Right lung (tissue), 10 donors: ENCODE measurements at places on chromosomes 11 and 22.

DNA sequence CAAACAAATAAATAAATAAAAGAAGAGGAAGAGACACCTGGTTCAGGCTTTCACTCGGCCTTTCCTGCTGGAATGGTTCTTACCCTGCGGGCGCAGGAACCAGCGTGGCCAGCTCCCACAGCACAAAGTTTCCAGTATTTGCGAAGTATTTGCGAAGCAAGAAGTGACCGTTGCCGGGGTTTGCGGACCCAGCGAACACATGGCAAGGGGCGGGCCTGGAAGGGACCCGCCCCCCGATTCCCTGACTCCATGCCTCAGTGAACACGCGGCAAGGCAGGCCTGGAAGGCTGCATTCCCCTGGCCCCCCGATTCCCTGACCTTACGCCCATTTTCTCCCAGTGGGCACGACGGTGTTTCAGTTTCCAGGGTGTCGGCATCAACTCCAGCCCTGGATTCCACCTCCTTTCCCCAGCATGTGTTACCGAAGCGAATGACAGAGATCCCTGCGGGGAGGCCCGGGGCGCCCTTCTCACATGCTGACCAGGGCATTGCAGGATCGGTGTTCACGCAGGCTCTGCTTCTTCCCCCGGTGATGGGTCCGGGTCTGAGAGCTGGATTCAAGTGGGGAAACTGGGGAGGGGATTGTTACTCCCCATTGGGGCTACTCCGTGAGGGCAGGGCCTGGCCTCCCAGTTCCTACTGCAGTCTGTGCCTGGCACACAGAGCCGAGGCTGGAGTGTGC is 102.8 kb downstream of the MPPED1 start:
- no peak for DNase-seq

- peak; percentile 55 for DNase-seq
Measured at GRCh38 chr22:17578136-17578754, 14.9 kb downstream of the SLC25A18 start.

DNA sequence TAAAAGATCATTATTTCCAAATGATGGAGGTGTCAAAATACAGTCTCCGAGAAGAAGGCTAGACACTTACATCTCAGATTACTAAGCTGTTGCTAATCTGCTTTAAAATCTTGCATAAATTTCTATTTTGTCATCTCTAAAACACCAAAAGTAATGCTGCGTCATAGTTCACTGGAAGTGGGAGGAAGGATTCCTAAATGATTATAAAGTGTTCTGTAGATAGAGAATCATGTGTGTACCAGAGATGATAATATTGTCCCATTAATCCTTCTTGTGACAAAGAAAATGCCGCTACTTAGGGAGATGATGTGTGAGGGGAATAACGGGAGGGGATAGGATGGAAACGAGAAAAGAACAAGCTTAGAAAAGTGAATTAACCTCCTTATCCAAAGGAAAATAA is 268.6 kb downstream of the JRKL start:
- DNase-seq, result no peak

GRCh38 chr11:103800406-103801114 is 235.9 kb upstream of the DDI1 start:
- DNase-seq, result no peak

- DNase-seq, result no peak
Measured at GRCh38 chr11:124583781-124584180, 14.0 kb downstream of the OR8A1 start.

DNA sequence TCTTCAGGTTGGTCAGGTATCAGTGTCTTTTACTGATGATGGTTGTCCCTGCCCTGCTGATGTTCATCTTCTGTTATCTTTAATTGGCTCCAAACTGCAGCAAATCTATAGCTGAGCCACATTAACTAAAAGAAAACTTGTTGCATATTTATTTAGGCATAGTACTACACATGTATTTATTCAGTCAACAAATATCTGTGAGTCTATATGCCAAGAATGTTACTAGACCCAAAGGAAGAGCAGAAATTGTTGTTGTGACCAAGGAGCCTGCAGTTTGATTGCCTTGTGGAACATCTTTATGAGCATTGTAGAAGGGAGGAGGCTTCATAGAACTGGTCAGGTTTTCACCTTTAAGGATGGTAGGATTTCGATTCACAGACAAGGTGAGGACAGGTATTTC is 10.1 kb downstream of the BMAL1 start:
- no peak for DNase-seq

- no peak for DNase-seq
Measured at GRCh38 chr22:37911697-37912096, 5.6 kb downstream of the MICALL1 start.

GRCh38 chr11:110855191-110855590 is 143.0 kb upstream of the ARHGAP20 start:
- DNase-seq, result peak; percentile 43

- no peak for DNase-seq
Measured at GRCh38 chr22:43298062-43298801, 44.9 kb downstream of the SCUBE1 start.

DNA sequence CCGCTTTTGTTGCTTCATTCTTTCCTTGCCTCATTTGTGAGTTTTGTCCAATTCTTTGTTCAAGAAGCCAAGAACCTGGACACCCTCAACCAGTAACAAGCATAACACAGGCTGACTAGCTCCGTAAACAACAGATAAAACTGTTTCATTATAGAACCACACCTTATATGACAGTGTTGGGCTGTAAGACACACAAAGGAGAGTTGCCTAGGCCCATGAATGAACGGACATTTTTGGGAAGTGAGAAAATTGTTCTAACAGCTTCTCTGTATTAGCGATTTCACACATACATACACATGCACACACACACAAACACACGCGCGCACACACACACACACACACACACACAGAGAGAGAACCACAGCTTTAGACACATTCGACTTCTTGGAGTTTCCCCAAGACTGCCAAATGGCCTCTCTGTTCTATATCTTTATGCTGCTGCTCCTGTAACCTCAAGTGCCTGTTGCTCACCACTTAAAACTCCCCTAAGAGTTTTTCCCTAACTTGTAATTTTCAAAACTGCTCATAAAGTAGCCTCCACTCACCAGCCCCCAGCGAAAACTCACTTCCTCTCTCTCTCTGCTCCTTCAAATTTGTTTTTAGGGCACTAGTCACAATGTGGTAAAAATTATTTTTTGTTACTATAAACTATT is 35.9 kb downstream of the CTSC start:
- DNase-seq, result no peak

DNA sequence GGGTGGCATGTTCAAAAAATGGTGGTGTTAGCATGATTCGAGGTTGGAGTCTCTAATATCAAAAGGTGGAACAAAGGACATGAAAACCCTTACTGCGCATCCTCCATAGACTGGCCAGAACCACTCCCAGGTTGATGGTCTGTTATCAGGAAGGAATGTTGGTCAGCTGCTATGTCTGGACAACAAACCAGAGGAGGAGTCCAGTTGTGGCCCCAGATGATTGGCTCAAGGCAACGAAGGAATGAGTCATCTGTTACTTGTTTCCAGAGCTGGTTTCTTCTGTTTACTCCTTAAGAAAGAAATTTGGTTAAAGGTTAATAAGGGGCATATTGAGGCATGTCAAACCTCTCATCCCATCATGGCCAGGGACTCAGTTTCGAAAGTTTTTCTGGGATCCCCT is 56.8 kb upstream of the GRIA4 start:
- no peak for DNase-seq

- DNase-seq, result no peak
Measured at GRCh38 chr11:85062659-85063058, 564.5 kb downstream of the DLG2 start.

DNA sequence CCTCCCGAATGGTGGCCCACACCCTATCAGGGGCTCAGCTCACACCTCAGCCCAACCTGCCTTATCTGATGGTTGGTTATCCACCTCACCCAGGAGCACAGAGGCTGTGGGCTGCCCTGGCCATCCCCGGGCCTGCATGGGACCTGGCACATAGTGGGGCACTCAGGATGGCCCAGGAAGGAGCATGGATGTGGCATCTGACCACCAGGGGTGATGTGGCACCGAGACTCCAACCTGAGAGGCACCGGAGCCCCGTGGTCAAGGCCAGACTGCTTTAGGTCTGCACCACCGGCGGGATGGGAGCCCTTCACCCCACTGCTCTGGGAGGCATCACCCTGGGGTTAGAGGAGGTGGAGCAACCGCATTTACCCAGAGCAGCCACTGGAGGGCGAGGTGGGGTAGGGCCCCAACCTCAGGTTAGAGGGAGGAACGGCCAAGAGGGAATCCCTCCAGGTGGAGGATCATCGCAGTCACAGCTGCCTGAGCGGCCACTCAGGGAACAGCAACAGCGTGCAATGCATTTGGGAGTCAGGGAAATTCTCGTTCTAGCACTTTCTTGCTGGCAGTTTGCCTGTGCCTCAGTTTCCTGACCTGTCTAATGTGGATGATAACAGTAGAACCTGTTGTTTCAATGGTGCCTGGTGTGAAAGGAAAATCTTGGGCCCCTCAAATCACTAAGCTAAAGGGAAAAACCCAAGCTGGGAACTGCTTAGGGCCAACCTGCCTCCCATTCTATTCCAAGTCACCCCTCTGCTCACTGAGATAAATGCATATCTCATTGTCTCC is 52.9 kb upstream of the CARS1 start:
- DNase-seq, result no peak

DNA sequence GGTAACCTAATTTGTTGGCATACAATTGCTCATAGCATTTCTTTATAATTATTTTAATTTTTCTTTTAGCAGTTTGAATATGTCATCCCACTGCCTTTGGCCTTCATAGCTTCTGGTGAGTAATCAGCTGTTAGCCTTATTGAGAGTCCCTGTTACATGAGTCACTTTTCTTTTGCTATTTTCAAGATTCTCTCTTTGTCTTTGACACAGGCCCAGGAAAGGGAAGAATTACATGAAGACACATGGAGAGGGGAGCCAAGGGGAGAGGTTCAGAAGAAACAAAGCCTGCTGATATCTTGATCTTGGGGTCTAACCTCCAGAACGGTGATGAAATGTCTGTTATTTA is 418.2 kb downstream of the METTL15 start:
- no peak for DNase-seq

- no peak for DNase-seq
Measured at GRCh38 chr11:64112771-64113461, 53.0 kb downstream of the MACROD1 start.

GRCh38 chr22:35711336-35711735 is 6.3 kb upstream of the APOL5 start:
- no peak for DNase-seq

GRCh38 chr11:68146704-68147474 is 25.7 kb upstream of the CHKA start:
- DNase-seq, result peak; percentile 61

- peak; percentile 14 for DNase-seq
Measured at GRCh38 chr22:26169315-26170111, at the start of gene SEZ6L. TSS of gene SEZ6L (plus strand) at chr22:26169462. CDS start at chr22:26169670, 208 bp downstream.

GRCh38 chr11:9875862-9876261 is 212.0 kb downstream of the SWAP70 start:
- DNase-seq, result no peak

- no peak for DNase-seq
Measured at GRCh38 chr11:86101493-86101892, 32.6 kb upstream of the PICALM start.

- no peak for DNase-seq
Measured at GRCh38 chr11:116386118-116386699, 386.6 kb downstream of the BUD13 start.

DNA sequence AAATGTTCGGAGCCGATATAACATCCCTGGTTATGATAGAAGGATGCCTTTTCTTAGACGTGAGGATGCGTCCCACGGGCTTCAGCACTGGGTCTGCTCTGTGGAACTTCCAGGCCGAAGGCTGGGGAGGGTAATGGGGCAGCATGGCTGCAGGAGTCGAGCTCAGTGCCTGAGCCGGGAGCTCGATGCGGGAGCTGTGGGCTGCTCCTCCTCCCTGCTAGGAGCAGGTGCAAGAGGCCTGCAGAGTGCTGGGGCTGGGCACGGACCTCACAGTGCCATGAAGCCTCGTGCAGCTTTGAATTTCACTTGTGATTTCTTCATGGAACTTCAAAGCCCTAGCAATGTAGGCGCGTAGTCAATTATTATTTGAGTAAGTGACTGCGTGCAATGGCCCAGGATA is 6.0 kb downstream of the TUBA8 start:
- no peak for DNase-seq

GRCh38 chr22:43926349-43926710 is 2.7 kb downstream of the PNPLA3 start:
- DNase-seq, result no peak

DNA sequence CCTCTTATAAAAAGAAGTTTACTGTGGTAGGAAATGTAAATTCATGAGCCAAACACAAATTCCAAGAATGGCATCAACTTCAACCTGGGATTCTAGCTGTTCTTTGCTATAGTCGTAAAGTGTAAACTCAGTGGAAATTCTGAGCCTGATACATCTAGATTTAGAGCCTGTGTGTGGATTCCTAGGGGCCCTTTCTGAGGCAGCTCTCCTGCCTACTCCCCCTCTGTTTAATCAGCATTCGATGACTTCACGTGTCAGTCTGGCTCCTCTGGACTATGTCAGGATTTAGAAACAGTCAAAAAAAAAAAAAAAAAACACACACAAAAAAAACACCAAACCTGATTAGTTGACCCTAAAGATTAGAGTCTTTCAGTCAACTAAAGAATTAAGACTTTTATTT is 93.1 kb upstream of the SC5D start:
- DNase-seq, result no peak
